ENCODE measurements at places on chromosomes 2 and 18. TPM values are rescaled to one million over a fixed set of nuclear protein-coding genes. Genes with fewer than 3 reads are reported as not detected.

- no peaks in the 10 kb centered on the region for H3K4me1 ChIP-seq
- no peak overlapping the region for H3K27ac ChIP-seq
- no peaks in the 10 kb centered on the region for H3K36me3 ChIP-seq
- H3K27me3 ChIP-seq, result no peaks in the 10 kb centered on the region
- no peak for DNase-seq
These were observed 64.6 kb downstream of the NAPG start for GRCh38 chr18:10590412-10590811.

- H3K4me1 ChIP-seq, result no peaks in the 10 kb centered on the region
- H3K27ac ChIP-seq, result no peak overlapping the region
- peaks cover 46% of the 10 kb centered on the region for H3K36me3 ChIP-seq
- no peak for DNase-seq
These were observed 49.3 kb downstream of the FN1 start for GRCh38 chr2:215386566-215386965.

GRCh38 chr2:43452318-43452731 is 143.5 kb downstream of the THADA start:
- peaks cover 2% of the 10 kb centered on the region for H3K4me1 ChIP-seq
- H3K36me3 ChIP-seq, result no peaks in the 10 kb centered on the region
- no peaks in the 10 kb centered on the region for H3K27me3 ChIP-seq
- no peak overlapping the region for H3K4me3 ChIP-seq

DNA sequence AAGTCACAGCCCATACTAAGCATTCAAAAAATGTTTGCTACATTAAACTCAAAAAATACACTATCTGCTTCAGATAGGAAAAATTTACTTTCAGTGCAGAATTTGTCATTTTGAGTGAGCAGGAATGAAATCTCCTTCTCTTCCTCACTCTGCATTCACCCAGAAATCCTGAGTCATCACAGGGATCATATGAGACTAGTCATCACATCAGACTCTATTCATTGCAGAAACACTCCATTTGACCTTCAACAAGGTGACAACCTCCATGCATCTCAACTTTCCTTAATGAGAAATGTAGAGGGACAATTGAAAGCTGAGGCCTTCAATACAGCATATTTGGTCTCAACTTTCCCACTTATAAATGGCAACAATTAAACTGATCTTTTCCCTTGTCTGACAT is 130.4 kb upstream of the CYP26B1 start:
- no peak for DNase-seq
- no peaks in the 10 kb centered on the region for H3K4me1 ChIP-seq
- H3K27ac ChIP-seq, result no peak overlapping the region
- H3K4me3 ChIP-seq, result no peak overlapping the region

GRCh38 chr2:42804338-42804737 is 12.0 kb upstream of the HAAO start:
- no peak overlapping the region for H3K27ac ChIP-seq
- no peaks in the 10 kb centered on the region for H3K36me3 ChIP-seq
- H3K4me1 ChIP-seq, result peaks cover 23% of the 10 kb centered on the region
- no peaks in the 10 kb centered on the region for H3K27me3 ChIP-seq

GRCh38 chr2:142041105-142041504 is 89.7 kb downstream of the LRP1B start:
- no peaks in the 10 kb centered on the region for H3K4me1 ChIP-seq
- no peak overlapping the region for H3K4me3 ChIP-seq
- H3K27ac ChIP-seq, result no peak overlapping the region
- no peak for DNase-seq
- no peaks in the 10 kb centered on the region for H3K36me3 ChIP-seq

DNA sequence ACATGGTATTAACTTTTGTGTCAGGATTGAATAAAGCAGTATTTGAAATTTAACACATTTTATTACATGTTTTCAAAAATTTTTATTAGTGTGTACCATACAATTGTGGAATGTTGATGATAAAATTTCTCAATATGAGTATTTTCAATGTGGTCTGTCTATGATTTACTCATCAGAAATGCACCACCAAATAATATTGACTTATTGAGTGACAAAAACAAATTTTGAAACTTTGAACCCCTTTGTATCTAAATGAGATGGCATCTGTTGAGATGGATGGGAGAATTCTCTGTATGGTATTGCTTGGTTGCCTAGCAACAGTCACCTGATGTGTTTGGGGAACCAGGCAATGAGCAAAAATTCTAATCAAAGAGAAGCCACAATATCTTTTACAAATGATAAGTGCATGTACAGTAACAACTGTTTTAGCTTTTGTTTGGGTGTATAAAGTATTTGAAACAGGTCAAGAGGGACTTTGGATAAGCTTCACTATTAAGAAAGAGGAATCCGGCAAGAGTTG is 400.1 kb downstream of the CCDC85A start:
- H3K27me3 ChIP-seq, result no peaks in the 10 kb centered on the region
- no peak for DNase-seq
- H3K4me1 ChIP-seq, result no peaks in the 10 kb centered on the region
- no peaks in the 10 kb centered on the region for H3K36me3 ChIP-seq
- no peak overlapping the region for H3K4me3 ChIP-seq
- H3K27ac ChIP-seq, result no peak overlapping the region

GRCh38 chr2:129768036-129768386 is 211.5 kb upstream of the RAB6C start:
- no peak overlapping the region for H3K4me3 ChIP-seq
- H3K27me3 ChIP-seq, result peaks cover 3% of the 10 kb centered on the region
- peaks cover 2% of the 10 kb centered on the region for H3K4me1 ChIP-seq
- H3K36me3 ChIP-seq, result no peaks in the 10 kb centered on the region

PCARE gene
- total RNA-seq, result 0.09 TPM

GRCh38 chr2:120770641-120771040 is 35.0 kb downstream of the GLI2 start:
- no peak for DNase-seq
- peaks cover 4% of the 10 kb centered on the region for H3K27me3 ChIP-seq
- H3K4me3 ChIP-seq, result no peak overlapping the region
- H3K36me3 ChIP-seq, result no peaks in the 10 kb centered on the region
- H3K27ac ChIP-seq, result no peak overlapping the region

DSG1 gene
- total RNA-seq, result not detected

GRCh38 chr2:188349019-188349418 is 57.3 kb downstream of the GULP1 start:
- H3K27me3 ChIP-seq, result no peaks in the 10 kb centered on the region
- H3K4me1 ChIP-seq, result no peaks in the 10 kb centered on the region
- no peak overlapping the region for H3K27ac ChIP-seq
- DNase-seq, result no peak
- H3K36me3 ChIP-seq, result no peaks in the 10 kb centered on the region

SERPINB4 gene
- total RNA-seq, result not detected

DNA sequence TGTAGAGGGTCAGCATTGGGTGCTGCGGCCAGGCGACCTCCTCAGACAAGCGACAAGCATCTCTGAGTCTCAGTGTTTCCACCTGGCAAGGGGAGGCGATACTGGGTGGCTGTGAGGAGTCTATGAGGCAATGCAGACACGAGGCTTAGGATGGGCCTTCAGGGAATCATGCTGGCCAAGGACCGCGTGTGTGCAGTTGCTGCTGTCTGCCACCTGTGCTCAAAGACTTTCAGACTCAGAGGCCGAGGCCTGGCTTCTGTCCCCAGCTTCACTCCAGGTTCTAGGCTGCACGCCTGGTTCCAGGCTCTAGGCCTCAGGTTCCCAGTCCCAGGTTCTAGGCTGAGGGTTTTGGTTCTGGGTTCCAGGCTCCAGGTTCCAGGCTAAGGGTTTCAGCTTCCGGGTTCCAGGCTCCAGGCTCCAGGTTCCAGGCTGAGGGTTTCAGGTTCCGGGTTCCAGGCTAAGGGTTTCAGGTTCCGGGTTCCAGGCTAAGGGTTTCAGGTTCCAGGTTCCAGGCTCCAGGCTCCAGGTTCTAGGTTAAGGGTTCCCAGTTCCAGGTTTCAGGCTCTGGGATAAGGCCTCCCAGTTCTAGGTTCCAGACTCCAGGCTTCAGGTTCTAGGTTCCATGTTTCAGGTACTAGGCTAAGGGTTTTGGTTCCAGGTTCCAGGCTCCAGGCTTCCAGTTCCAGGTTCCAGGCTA is 14.8 kb downstream of the LRRFIP1 start:
- peak; percentile 29 for DNase-seq
- H3K27me3 ChIP-seq, result no peaks in the 10 kb centered on the region
- H3K27ac ChIP-seq, result peak overlapping the region; percentile 47
- peaks cover 44% of the 10 kb centered on the region for H3K4me1 ChIP-seq
- H3K36me3 ChIP-seq, result peaks cover 41% of the 10 kb centered on the region
- H3K4me3 ChIP-seq, result no peak overlapping the region

DNA sequence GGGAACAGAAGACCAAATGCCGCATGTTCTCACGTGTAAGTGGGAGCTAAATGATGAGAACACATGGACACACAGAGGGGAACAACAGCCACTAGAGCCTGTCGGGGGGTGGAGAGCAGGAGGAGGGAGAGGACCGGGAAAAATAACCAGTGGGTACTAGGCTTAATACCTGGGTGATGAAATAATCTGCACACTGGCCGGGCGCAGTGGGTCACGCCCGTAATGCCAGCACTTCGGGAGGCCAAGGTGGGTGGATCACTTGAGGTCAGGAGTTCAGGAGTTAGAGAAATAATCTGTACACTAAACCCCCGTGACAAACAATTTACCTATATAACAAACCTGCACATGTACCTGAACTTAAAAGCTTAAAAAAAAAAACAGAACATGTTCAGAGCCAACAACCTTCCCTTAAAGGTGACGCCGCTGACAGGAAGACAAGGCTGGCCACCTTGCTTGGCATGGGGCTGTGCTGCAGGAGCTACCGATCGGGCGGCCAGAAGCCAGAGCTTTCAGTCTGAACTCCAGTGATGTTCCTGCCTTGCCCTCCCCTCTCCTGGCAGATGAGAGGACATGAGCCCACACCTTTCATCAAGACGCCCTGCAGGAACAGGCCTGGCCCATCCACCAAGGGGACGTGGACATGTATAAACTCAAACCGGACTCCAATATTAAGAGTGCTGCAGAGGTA is 11.2 kb downstream of the SLC66A2 start:
- no peaks in the 10 kb centered on the region for H3K27me3 ChIP-seq
- no peak overlapping the region for H3K4me3 ChIP-seq
- DNase-seq, result no peak
- peaks cover 55% of the 10 kb centered on the region for H3K36me3 ChIP-seq

DNA sequence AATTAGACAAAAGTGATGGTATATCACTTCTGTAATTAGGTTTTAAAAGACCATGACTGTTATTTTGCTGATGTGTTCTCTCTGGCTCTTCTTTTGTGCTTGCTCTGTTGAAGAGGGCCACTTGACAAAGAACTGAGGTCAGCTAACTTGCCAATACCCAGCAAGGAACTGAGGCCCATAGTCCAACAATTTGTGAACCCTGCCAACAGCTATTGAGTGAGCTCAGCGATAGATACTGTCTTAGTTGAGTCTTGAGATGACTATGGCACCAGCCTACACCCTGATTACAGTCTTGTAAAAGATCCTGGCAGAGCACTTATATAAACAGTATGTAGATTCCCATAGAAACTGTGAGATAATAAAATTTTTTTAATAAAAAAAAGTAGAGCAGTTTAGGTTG is 103.0 kb downstream of the BMPR2 start:
- no peak for DNase-seq
- no peaks in the 10 kb centered on the region for H3K4me1 ChIP-seq
- H3K36me3 ChIP-seq, result peaks cover 4% of the 10 kb centered on the region

DNA sequence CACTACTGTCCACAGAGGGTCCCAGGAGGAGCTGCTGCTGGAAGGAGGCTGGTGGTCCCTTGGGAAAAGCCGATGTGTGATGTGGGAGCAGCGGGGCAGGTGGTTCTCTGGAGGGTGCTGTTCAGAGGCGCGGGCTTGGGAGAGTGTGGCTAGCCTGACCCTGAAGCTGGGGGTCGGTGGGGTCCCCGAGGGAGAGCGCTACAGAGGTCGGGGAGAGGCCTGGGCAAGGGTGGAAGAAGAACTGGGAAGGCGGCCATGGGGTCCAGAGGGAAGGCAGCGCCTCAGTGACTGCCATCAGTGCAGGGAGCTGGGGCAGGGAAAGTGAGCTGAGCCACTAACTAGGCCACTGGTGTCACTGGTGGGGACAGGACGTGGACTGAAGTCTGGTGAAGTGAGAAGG is 32.5 kb downstream of the FAM228A start:
- no peak overlapping the region for H3K4me3 ChIP-seq
- no peaks in the 10 kb centered on the region for H3K27me3 ChIP-seq
- H3K36me3 ChIP-seq, result peaks cover 72% of the 10 kb centered on the region
- no peak overlapping the region for H3K27ac ChIP-seq
- peaks cover 2% of the 10 kb centered on the region for H3K4me1 ChIP-seq
- DNase-seq, result no peak

DNA sequence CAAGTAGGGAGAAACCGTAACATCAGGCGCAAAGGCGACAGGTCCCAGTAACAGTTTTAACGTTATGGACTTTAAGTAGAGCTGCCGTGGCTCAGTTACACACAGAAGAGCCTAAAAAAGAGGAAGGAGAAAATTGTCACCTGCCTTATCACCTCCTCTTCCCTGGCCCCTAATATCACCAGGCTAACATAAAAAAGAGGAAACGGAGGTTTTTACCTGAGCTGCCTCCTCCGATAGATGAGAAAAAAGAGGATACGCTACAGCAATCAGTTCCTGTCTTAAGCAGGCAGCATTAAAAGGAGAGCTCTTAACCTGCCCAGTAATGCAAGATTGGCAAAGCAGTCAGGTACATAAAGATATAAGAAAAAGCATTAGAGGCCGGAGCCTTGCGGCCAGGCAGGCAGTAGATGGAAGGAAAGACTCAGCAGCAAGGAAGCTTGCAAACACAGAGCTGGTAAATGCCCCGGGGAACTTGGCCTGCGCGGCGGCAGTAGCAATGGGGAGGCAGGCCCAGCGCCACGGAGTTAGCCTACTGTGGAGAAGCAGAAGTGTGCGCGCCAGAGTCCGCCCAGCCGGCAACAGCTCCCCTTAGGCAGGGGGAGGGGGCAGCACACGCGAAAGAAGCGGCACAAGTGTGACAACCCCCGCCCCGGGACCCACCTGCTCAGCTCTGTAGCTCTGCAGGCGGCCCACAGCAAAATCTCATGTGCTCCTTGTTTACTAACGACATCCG is 116.3 kb upstream of the SCN7A start:
- peaks cover 9% of the 10 kb centered on the region for H3K4me1 ChIP-seq
- no peaks in the 10 kb centered on the region for H3K27me3 ChIP-seq
- no peak overlapping the region for H3K27ac ChIP-seq
- H3K36me3 ChIP-seq, result no peaks in the 10 kb centered on the region
- H3K4me3 ChIP-seq, result peak overlapping the region; percentile 11

DNA sequence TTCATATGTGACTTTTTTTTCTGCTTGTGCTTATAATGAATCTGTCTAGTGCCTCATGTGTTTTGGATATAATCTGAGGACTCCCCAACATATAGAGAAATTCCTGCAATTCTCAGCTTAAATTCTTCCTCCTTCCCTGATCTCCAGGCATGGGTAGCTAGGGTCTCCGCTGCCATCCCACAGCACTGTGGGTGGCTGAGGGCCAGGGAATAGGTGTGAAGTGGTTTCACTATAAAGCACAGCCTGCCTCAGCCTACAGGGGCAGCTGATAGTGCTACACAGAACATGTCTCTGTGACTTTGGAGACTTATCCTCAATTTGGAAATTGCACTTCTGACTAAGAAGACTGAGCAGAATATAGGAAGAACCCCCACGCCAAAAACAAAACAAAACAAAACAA is 137.3 kb upstream of the NABP1 start:
- DNase-seq, result no peak
- no peaks in the 10 kb centered on the region for H3K27me3 ChIP-seq
- H3K4me3 ChIP-seq, result no peak overlapping the region
- H3K36me3 ChIP-seq, result no peaks in the 10 kb centered on the region
- H3K27ac ChIP-seq, result no peak overlapping the region

COA5 gene
- total RNA-seq, result 43.5 TPM

Data from muscle of leg (tissue), 16 donors.